ENCODE measurements at places on chromosomes 1 and 21. TPM values are rescaled to one million over a fixed set of nuclear protein-coding genes. Genes with fewer than 3 reads are reported as not detected.

Gene CACNA1E
- under 0.01 TPM for total RNA-seq

Gene PCNX2
- 40.0 TPM for total RNA-seq

Gene AMY1A
- total RNA-seq = not detected

Gene TNFAIP8L2
- not detected for total RNA-seq

Gene F5
- total RNA-seq = under 0.01 TPM

Gene FAM151A
- not detected for total RNA-seq

Gene AADACL4
- not detected for total RNA-seq

Gene GUCA2B
- not detected for total RNA-seq

Gene C1orf141
- total RNA-seq = not detected

Measured in regular cardiac myocyte (primary cell).